Cerebellar cortex (tissue), 1 donor: ENCODE measurements at places on chromosomes 5 and 9.

DNA sequence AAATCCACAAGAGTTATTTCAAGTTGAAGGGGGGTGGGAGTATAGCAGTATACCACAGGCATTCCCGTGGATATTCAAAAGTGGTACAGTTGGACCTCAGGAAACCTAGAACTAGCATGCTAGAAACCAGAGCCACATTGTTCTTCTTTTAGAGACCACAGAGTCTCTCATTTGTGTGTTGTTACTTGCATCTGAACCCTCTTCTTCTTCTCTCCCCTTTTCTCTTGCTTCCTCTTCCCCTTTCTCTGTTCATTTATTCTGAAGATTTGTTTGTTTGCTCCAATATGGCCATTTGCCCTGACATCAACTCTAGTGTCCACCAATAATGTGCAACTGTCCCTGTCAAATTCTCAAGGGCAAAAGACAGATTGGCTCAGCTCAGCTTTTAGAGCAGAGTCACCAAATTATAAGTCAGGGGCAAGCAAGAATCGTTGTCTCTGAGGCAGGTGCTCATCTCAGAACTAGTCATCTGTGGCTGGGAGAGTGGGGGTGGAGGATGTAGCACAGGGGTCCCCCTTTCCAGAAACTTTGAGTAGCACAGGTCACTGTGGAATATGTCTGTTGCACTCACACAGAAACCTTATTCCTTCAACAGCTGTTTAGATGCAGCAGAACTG, 321.1 kb downstream of the ARRDC3 start:
- DNase-seq = no peak

GRCh38 chr9:136310273-136311030, 6.6 kb upstream of the CCDC187 start:
- no peak for DNase-seq

- DNase-seq = no peak
Measured at GRCh38 chr9:86990290-86990689, 43.0 kb upstream of the GAS1 start.

DNA sequence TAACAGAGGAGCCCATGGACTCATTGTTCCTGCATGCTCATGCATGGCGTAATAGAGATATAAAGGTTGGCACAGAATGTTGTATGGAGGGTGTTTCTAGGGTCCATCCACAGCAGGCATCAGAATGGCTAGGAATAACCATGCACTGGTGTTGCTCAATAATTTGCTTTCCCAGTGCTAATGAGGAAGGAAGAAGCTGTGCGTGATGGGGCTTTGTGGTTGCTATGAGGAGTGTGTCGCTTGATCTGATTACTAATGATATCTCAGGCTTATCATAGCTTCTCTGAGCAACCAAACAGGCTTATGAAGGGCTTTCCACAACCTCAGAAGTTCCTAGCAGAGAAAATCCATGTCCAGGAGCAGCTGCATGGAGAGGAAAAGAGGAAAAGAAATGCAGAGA, 151.3 kb upstream of the TRPC7 start:
- no peak for DNase-seq

GRCh38 chr5:157613385-157614245, 38.0 kb upstream of the ADAM19 start:
- DNase-seq = no peak

DNA sequence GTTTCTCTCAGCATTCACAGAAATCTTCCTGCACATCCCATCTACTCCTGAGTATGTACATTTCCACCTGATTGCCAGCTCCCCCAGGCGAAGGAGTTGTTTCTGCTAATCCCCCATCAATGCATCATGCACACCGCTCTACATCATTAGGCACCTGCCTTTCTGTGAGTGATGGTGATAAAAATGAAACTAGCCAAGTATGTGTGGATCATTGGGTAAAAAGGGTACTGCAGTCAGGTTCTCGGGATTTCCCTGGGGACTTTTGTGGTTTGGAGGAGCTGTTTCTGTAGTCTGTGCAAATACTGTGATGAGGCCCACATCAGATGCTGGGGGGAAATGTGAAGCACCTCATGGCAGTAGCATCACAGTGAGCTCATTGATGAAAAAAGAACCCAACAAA, 30.4 kb downstream of the CAMK4 start:
- no peak for DNase-seq

- no peak for DNase-seq
Measured at GRCh38 chr5:37975531-37975930, 135.7 kb upstream of the GDNF start.

DNA sequence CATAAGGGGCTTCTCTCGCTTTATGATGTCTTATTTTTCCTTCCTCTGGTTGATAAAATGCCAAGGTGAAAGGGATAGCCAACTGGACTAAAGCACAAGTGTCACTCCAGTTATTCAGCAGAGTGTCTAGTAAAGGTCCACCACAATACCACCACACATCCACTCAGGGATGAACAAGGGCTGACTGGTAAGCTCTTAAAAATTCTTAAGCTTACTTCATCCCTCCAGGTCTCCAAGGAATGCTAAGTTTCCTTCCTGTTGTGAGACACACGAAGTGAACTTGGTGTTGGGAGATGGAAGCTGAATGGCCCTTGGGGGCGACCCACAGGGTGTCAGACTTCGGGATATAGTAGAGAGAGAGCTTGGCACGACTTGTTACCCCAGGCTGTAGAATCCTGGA, 3.2 kb upstream of the HMGCS1 start:
- DNase-seq = no peak

DNA sequence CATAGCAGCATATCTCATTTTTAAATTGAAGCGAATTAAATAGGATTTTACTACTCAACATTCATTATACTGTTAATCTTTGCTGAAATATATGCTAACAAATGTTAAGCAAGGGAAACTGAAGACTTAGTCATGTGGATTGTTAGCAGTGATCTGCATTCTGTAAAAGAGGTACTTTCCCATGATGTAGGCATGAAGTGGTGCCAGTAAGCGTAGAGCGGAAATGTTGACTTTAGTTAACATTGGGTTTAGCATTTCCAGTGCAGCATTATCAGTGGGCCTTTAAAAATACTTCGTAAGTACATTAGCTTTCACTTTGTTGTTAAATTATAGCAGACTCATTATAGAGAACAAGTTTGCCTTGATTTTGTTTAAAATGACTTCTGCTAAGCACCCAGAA, 130.3 kb downstream of the CDC42SE2 start:
- no peak for DNase-seq

DNA sequence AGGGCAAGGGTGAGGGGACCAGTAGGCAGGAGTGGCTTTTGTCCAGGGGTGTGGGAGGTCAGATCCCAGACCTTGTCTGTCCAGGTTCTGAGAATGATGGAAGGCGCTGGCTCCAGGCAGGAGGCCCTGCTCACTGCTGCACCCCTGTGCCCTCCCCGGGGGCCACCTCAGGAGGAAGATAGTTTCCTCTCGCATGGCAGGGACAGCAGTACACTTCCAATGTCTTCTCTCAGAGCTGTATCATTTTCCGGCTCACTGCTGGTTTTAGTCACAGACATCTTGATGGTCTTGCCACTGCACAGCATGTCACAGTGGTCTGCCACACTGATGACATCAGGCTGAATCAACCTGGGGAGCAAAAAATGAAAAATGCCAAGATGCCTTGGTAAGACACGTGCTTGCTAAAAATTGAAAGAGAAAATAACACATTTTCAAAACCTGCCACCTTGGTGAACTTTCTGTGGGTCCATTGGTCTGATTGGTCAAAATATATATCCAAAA, 3.3 kb upstream of the SLC6A3 start:
- no peak for DNase-seq

DNA sequence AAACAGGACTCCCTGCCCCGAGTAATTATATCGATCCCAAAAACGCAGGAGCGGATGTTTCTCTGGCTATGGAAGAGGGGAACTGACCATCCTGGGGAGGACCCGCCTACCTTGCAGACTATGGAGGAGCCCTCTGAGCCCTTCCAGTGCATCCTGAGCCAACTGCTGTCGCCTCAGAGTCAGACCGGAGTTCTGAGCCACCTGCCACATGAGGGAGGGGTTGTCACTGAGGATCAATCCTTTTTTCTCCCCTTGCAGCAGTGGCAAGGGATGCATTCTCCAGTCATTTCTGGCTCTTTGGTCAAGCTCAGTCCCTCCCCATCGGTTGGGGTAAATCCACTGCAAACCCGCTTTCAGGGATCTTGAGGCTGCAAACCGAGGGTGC, 709 bp downstream of the FANCG start:
- no peak for DNase-seq

DNA sequence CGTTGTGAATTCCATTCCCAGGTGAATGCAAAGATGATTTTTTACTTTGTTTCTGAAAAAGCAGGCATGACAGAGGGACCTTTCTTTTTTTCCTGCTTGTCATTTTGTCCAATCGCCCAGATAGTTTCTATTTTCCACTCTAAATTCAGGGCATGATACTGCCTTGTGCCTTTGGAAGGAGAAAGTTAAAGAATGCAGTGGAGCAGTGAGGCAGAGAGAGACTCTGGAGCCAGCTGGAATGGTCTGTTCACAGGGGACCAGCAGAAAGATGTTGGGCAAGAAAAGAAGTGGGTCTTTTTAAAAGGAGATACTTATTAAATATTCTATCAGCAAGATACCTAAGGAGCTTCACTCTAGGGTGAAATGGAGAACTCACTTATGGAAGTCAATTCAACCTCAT, 532.3 kb downstream of the BRINP1 start:
- no peak for DNase-seq

GRCh38 chr9:102237520-102237919, 499.1 kb upstream of the GRIN3A start:
- no peak for DNase-seq
